NT2/D1 (cell line): ENCODE measurements at places on chromosomes 5 and 9.

- no peak for DNase-seq
Measured at GRCh38 chr5:18811661-18812060, 1176.3 kb downstream of the CDH18 start.

DNA sequence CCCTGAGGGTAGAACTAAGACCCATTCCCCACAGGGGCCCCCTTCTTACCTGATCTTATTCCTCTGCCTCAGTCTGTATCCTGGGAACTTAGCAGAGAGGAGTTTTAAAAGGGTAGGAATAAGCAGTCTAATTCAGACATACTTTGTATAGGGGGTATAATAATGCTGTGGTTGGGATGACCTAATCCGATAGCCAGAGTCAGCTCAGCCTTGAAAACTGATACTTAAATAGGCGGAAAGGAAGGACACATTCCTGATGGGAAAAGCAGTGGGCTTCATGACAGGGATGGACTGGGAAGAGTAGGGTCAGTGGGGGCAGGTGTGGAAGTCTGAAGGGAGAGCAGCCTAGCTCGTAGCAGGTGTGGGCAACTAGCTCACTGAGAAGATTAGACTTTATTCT lies 52.2 kb upstream of the TESK1 start:
- no peak for DNase-seq

DNA sequence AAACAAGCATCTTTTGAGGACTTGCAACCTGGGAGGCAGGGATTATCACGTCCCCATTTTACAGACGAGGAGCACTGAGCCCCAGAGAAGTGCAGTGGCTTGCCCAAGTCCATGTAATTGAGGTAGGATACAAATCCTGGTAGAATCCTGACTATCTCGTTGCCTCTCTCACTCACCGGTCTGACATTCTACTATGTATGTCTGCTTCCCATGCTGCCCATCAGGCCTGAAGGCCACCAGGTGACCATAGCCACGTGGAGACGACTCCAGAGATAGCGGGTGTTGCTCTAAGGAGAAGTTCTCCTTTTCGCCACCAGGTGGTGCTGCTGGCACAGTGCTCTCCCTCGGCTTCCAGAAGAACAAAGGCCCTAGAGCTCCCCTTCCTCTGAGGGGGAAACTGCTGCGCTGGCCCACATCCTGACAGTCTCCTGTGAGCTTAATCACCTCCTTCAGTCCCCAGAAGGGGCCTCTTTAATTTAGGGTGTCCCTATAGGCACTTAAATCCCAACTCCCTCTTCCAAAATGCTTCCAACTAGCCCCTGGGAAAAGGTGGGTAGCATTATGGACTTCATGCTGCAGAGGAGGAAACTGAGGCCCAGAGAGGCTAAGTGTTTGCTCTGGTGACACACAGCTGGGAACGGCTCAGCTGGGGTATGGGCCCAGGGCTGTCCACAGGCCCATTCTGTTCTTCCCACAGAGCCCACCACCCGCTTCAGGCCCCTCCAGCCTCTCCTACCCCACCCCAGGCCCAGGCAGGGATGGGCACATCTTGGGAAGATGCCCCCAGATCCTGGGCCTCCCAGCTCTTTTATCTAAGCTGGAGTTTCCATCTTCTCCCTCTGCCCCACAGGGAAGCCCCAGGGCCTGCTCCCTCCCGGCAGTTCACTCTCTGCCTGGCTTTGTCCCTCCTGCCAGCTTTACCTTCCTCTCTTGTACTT lies 6.4 kb downstream of the SLC34A1 start:
- peak; percentile 87 for DNase-seq

- DNase-seq = no peak
Measured at GRCh38 chr9:72427801-72428200, 62.8 kb upstream of the ZFAND5 start.

DNA sequence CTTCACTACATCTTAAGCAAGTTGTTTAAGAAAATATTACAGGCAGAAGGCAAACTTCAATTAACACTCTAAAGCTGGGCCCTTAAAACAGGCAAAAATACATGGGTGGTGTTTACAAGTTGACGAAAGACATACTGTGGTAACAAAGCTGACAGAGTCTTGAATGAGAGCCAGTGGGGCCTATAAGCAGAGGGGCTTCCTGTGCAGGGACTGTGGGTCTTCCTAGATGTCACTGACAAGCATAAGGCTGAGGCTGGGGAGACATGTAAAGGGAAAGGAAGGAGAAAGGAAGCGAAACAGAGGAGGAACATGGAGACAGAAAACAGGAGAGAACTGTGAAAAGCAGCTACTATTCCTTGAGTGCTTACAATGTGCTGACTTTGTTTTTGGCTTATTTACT lies 308.0 kb upstream of the RPS23 start:
- DNase-seq = no peak

DNA sequence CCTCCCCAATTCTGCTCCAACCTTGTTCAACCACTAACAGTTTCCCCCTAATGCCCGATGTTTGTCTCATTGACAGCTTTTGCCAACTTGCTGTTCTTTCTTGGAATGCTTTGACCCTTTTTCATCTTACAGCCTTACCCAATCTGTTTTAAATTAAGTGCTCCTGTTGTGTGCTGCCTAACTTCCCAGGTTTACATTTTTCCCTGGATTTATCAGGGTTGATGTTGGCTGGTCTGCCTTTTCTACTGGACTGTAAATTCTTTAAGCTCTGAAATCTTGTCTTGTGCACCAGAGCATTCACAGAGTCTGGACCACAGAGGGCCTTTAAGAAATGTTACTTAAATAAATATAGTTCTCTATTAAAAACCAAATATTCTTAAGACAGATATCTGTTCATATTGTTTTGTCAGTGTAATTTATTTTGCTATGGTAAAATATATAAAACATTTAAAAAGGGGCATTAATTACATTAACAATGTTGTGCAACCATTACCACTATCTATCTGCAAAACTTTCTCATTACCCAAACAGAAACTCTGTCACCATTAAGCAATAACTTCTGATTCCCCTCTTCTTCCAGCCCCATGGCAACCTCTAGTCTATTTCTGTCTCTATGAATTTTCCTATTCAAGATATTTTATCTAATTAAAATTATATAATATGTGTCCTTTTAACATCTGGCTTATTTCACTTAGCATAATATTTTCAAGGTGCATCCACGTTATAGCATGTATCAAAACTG lies 73.0 kb downstream of the OSTF1 start:
- no peak for DNase-seq

- no peak for DNase-seq
Measured at GRCh38 chr9:15935661-15936305, 382.9 kb downstream of the CCDC171 start.

GRCh38 chr5:73296772-73297171 lies 123.8 kb downstream of the TMEM174 start:
- DNase-seq = no peak

DNA sequence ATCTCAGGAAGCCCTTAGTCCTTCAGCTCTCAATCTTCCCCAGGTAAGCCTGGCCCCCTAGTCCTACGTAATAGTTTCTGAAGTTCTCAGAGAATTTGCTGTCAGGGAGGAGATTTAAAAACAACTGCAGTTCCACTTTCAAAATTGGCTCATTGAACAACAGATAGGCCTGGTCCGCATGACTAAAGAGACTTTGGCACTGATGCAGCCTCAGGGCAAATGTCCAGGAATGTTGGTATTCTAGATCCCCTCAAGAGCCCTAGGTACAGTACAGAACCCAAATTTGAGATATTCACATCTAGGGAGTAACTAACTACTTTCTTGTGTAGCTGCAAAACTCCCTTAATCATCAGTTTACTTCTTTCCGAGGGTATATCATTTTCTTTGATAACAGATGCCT lies 162.8 kb downstream of the GABRG2 start:
- no peak for DNase-seq

DNA sequence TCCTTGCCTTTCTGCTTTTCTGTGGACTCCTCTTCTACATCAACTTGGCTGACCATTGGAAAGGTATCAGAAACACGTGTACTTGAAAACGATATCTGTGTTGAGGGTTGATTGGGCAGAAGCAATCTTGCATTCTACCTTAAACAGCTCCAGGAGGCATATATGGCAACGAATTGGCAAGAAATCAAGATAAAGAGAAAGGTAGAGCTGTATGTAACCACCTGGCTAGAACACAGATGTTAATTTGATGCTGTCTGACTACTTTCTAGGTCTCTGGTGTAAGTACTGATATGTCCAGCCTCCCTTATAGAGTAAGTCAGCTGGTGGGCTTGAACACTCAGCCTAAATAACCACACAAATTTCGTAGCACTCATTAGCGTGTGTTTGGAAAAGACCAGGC lies 1.3 kb downstream of the MAN1B1 start:
- DNase-seq = no peak

DNA sequence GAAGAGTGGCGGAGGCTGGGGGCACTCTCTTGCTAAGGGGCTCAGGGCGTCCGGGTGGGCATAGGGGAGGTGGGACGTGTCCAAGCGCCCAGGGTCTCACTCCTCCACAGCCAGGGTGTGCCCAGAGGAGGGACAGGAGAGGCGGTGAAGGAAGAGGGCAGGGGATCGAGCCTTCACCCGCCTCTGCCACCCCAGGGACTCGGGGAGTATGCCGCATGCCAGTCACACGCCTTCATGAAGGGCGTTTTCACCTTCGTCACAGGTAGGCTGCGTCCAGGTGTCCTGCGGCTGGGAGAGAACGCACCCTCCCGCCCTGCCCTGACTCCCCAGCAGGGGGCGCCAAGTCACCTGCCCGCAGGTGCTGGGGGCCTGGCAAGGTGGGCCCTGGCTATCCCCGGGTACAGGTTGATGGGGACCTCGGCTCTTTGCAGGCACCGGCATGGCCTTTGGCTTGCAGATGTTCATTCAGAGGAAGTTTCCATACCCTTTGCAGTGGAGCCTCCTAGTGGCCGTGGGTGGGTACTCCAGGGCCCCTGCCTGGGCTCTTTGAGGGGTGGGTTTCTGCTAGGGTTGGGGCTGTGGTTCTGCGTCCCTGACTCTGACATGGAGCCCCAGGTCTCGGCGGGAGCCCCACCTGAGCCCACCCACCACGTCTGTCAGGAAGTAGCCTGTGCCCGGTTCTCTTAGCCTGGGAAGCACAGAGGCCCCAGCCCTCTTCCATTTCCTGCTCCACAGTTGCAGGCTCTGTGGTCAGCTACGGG lies 552 bp downstream of the TMEM141 start:
- DNase-seq = no peak

DNA sequence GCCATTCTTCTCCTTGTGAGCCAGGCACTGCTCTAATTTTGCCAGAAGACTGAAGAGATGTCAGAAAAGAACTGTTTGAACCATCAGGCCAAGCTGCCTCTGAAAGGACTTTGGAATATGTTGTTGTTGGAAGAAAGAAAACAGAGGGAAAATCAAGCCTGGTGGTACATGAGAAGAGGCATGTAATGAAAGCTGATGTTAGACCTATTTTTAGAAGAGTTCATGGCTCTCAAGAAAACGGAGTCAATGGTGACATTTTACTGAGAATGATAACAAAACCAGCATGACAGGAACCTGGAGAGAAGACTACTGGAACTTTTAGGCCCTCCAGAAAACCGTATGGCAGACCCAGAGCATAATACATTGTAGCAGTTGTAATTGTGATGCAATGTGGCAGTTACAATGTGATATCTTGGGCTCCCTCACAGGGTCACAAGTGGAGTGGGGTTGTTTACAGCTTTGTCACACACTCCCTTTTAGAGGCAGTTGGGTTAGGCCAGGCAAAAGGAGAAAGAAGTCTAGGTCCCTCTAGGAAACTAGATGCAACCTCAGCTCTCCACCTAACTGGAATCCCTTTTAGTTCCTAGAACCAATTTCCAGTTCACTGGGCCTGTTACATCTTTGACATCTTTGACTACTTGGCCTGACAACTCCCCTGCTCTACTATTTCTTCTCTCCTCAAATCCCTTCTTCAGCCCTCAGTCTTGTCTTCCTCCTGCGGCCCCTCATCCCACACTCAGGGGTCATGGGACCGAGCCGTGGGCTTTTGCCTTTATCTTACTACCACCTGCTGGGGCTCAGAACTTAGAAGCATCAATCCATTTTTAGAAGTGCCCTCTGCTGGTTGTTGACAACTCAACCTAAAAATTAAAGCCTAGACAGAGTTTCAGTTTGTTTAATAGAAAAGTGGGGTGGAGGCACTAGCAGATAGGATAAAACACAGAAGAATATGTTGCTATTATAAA lies 61.2 kb upstream of the JAK2 start:
- no peak for DNase-seq

- no peak for DNase-seq
Measured at GRCh38 chr5:56825222-56825824, 10.0 kb downstream of the MAP3K1 start.

DNA sequence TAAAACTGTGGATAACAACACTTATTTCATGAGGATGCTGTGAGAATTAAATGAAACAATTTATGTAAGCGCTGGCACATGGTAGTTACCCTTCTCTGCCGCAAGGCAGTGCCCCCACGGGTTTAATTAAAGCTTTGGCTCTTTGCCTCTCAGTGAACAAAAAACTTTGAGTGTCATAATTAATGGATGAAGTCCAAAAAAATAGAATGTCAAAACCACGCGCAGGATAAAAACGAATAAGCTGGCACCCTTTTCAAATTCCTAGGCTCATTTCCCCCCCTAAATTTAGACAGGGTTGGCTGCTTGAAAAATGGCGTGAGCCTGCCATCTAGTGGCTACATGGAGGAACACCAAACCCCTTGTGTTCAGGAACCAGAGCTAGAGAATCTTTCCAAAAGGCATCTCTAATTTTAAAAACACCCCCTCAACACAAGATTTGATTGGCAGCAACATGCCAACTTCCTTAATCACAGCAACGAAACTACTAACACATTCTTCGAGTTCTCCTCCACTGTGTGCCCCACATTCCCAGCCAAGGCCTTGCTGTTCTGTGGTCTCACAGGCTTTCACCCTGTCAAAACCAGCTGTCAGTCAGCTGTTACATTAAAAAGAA lies 29.0 kb upstream of the CCNG1 start:
- peak; percentile 15 for DNase-seq

DNA sequence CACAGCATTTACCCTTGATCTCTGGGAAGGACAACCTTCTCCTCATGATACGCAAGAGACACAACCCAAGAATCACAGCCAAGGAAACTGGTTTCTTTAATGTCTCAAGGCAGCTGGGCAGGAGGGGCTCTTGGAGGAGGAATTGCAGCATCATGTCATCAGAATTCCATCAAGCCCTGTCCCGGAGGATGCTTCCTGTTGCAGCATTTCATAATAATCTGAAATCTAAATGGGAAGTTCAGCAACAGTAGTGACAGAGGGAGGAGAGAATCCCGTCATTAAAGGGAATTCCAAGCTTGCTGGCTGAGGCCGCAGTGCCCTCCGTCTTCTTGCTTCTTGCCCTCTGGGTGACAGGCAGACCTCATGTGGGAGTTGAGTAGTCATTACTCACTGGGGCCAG lies 192.7 kb downstream of the TENT4A start:
- DNase-seq = no peak

GRCh38 chr5:89342106-89342876 lies 459.3 kb upstream of the MEF2C start:
- no peak for DNase-seq

- no peak for DNase-seq
Measured at GRCh38 chr9:79565245-79565644, 6.5 kb upstream of the TLE4 start.

DNA sequence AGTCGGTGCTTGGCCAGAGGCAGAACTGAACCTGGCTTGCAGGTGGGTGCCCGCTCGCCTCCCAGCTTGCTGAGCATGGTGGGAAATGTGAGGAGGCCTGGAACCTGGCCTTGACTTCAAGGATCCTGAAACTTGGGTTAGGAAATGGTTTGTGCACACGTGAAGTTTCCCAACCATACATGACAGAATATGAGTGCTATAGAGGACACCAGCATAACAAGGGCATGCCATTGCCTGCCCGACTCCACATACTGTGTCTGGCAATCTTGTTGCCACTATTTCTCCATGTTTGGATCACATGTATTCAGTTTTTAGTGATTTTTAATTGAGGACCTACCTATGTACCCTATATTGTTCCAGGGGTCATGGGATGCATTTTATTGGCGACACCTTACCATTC lies 177.6 kb upstream of the ANKRD55 start:
- DNase-seq = no peak
